ENCODE measurements at places on chromosomes 12 and 14.

DNA sequence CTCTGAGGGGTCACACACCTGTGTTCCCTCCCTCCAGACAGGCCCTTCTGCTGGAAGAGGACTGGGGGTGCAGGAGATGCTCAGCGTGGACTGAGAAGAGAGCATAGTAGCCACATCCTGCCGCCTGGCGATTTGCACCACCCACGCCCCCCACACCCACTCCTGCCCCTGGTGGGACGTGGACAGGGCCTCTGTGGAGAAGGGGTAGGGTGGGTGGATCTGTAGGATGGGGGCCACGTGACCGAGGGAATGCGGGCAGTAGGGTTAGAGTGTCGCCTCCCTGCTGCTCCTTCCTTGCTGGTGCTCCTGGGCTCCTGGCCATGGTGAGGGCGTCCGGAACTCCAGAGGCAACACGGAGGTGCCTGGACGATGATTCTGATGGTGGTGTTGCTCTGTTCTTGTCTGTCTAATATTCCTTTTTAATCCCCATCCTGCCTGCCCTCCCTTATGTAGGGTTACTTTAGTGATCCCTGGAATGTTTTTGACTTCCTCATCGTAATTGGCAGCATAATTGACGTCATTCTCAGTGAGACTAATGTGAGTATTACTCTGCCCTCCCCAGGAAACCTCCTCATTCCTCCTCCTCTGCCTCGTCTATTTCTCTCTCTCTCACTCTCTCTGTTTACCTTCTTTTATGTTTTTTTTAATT lies 161.5 kb upstream of the FKBP4 start:
- no peak for DNase-seq

- no peak for DNase-seq
Measured at GRCh38 chr12:47574252-47575021, 131.4 kb downstream of the RPAP3 start.

- DNase-seq, result no peak
Measured at GRCh38 chr12:96786791-96787190, 120.3 kb upstream of the NEDD1 start.

- no peak for DNase-seq
Measured at GRCh38 chr12:11877869-11878780, 192.6 kb upstream of the BCL2L14 start.

DNA sequence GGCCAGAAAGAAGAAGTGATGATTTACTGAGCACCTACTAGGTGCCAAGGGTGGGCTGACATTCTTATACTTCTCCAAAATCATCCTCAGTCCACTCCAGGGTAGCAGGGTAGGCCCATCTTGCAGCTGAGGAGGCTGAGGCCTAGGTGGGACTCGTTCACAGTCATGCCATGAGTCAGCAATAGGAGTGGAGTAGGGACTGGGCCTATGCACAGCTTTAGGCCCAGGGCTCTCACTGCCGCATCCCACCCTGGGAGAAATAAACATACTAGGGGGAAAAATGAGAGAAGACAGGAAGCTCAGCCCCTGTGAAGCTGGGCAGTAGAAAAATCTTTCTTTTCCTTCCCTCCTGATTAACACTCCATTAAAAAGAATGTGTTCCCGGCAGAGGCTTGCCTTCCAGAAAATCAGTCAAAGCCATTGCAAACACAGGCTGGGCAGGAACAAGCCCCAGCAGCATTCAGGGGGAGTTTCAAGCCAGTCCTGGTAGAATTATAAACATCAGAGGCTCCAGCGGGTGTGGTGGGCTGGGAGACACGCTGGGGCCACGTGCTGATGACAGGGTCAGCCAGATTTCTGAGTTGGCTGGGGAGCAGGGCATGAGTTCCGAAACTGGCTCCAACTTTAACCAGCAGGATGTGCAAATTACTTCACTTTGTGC lies 1.8 kb downstream of the HSPB8 start:
- DNase-seq, result no peak

DNA sequence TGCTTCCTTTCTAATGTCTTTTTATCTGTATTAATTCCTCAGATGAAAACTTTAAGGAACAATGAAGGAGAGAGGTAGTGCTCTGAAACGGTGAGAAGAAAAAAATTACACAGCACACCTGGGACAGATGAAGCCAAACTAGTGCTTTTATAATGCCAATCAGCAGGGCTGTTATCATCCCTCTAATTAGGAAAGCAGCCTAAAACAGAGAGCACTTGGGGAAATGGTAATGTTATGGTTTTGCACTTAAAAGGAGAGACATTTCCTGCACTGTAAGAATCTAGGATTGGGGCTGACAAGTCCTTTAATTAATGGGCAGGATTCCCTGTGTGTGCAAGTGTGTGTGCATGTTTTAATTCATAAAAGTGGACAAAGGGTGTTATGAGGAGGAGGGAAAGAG lies 4.8 kb upstream of the LMO3 start:
- no peak for DNase-seq

DNA sequence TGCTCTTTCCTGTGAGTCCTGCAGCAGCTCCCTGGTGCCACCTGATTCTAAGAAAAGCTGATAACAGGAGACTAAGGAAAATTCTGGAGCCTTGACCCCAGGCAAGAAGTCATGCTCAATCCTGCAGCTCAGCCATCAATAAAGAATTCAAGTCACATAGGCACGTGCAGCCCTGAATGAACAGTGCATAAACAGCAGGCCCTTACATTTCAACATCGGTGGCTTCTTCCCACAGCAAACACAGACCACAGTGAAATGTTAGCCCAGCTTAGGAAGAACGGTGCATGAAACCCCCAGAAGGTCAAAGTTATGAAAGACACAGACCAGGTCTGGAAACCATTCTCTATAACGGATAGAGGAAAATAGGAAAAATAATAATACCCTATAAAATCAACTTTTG lies 10.5 kb downstream of the CINP start:
- no peak for DNase-seq

DNA sequence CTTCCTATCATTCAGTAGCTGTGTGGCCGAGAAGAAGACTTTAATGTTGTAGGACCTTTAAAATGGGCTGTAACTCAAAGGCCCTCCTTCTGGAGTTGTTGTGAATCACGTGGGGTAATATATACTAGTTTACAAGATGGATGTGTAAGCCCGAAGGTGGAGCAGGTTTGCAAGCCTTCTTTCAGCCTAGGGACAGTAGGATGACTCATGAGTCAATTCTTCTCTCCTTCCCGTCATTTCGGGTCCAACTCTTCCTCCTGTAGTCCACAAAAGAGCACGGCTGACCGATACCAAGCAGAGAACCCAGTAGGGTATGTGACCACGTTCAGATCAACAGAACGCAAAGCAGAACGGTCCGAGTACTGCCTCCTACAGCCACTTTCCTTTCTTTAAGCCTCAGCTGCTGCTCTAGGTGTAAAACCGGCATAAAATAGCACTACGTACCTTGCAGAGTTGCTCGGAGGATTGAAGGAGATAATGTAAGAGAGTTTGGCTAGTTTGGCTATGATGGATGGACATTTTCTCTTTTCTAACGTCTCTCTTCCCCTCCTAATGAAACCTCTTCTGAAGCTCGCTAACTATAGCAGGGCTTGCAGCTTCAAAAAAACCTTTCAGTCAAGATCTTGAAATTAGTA lies 1.3 kb upstream of the RASSF3 start:
- DNase-seq, result peak; percentile 69

GRCh38 chr14:99203080-99203479 lies 68.9 kb downstream of the BCL11B start:
- DNase-seq, result no peak

- peak; percentile 45 for DNase-seq
Measured at GRCh38 chr14:89773644-89774316, 180.8 kb downstream of the EFCAB11 start.

- peak; percentile 48 for DNase-seq
Measured at GRCh38 chr14:71666571-71667145, 265.6 kb upstream of the RGS6 start.

DNA sequence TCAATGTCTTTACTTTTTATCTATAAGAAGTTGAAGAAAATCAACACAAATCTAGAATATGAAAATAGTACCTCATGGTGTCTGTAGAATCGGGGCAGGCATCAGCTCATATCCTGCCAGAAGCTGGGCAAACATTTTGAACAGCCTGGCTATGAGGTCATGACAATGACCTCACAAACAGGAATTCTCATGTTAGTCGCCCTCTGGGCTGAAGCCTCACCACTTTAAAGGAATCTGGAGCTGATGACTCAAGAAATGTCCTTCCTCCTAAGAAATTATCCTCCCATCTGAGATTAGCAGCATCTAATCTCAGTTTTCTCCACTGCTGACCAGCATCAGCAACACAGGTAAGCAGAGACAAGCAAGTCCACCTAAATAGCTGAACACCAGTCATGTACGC lies 27.1 kb downstream of the CLIP1 start:
- DNase-seq, result no peak

DNA sequence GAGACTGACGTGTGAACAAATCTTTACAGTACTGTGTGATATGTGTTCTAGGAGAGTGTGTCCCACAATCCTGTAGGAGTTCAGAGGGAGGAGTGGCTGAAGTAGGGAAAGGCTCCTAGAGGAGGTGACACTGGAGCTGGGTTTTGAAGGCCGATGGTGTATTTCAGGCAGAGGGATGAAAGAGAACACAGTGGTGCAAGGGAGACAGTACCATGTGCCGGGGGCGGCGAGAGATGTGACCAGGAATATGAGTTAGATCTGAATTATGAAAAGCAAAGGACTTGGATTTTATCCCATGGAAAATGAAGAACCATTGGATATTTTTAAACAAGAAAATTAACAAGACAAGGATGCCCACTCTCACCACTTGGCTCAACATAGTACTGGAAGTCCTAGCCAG lies 77.0 kb upstream of the ESRRB start:
- no peak for DNase-seq

DNA sequence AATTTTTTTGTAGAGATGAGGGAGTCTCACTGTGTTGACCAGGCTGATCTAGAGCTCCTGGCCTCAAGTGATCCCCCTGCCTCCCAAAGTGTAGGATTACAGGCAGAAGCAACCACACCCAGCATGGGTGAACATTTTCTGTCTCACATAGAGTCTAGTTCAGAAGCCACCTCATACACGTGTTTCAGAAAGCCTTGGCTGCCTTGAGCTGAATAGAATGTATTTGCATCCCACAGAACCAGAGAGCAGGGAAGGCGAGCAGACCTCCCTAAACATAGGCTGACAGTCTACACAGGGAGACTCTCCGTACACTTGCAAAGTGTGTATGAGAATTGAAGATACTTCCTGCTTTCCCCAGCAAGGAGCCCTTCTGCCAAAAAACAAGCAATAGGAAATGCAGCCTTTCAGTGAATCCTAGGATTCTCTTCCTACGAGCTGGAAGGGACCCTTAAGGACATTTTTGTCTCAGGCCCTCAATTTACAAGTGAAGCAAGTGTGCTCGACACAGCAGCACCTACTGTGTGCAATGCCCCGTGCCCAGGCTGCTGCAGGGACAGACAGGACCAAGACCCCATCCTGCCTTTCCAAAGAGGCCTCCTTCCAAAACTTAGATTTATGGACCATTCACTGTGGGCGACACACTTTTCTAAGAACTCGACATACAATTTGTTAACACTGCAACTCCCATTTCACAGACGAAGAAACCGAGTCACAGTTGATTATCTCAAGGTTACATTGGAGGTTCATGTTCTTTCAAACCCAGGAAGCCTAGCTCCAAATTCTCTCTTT lies 11.2 kb downstream of the NUAK1 start:
- DNase-seq, result peak; percentile 4

GRCh38 chr12:49626169-49626835 lies 2.9 kb downstream of the PRPF40B start:
- DNase-seq, result no peak

- DNase-seq, result no peak
Measured at GRCh38 chr12:68440068-68440581, 108.0 kb upstream of the MDM1 start.

- DNase-seq, result no peak
Measured at GRCh38 chr12:3278681-3279414, 201.7 kb downstream of the TSPAN9 start.

DNA sequence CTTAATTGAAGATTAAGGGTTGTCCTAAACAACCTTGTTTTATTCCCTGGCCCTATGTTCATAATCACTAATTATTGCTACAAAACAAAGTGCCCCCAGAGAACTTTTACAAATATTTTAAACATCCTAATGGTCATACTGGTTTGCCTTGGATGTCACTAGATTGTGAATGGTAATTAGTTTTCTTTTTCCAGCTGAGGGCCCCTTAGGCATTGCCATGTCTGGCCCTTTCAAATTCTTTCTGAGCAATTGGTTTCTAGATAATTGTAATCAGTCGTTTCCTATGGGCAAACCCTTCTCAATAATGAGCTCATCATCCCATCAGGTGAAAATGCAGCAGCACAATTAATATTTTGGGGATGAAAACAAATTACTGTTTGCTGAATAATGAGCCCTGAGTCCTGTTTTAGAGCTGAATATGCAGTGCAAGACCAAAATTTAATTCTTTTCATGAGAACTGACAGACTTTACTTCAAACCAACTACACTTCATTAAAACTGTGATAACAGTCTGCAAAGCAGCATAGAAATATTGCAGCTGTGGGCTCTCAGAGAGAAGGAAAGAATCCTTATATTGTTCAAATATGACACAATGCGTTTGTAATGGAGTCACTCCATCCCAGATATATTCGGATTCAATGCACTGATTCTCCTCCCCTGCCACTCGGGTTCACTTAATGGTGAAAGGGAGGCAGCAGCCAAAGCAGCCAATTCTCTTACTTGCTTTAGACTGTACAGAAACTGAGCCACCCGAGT lies 67.7 kb upstream of the ARHGAP5 start:
- peak; percentile 39 for DNase-seq

Measured in eye (tissue), 1 donor.